ENCODE measurements at places on chromosomes 2 and 18.

- DNase-seq, result no peak
Measured at GRCh38 chr2:3785220-3785889, 82.0 kb downstream of the DCDC2C start.

DNA sequence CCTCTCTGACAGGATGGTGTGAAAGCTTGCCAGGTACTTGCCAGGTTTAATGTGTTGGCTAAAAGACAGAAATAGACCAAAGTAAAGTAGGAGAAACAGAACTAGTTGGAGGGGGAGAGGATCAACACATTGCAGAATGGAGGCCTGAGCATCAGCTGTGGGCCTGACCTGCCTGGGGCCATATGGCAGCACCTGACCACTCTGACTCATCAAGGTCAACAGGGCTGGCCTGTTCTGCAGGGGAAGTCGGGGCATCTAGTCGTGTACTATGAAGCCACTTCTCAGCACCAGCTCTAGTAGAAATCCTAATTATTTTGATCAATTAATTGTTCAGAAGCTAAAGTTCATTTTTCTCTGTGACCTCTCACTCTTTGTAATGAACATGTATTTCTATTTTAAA lies 35.8 kb upstream of the NOSTRIN start:
- DNase-seq, result no peak

DNA sequence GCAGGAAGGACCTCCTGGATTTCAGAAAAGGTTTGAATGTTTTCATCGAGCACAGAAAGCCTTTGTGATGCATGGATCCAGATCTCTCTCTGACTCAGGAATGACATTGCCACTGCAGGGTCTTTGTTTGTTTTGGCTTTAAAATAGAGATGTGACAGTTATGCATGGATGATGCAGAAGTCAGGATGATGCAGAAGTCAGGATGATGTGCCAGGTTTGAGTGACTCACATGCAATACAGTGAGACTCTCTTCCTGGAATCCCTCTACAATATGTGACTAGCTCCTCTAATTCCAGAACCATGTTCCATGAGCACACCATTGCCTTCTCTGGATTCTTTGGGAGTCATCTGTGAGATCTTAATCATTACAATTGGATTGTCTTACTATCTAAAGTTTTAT lies 177.9 kb upstream of the RAB6C start:
- peak; percentile 48 for DNase-seq

- no peak for DNase-seq
Measured at GRCh38 chr2:160465406-160465805, 28.2 kb downstream of the RBMS1 start.

- DNase-seq, result no peak
Measured at GRCh38 chr2:149039213-149039724, 770 bp downstream of the LYPD6B start.

- no peak for DNase-seq
Measured at GRCh38 chr2:182636699-182637098, 79.4 kb upstream of the DNAJC10 start.

- no peak for DNase-seq
Measured at GRCh38 chr2:241764275-241765241, 12.1 kb upstream of the GAL3ST2 start.

DNA sequence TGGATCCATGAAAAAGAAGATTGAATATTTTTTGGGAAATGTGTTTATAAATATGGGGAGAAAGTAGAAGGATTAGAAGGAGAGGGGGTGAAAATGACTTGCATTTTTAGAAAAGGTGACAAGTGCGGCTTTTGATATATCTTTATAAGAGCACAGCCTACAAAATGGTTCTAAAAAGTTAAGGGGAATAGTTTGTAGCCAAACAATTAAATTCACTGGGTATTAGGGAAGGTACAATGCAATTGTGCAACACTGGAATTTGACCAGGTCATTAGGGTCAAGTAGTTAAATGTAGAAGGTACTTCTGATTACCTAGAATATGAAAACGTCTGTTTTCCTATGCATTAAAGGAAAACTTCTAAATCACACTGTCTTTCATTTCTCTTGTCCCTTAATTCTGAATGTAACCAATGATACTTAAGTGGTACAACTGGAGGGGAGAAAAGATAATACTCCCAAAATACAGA lies 44.5 kb upstream of the SERTAD2 start:
- no peak for DNase-seq

- no peak for DNase-seq
Measured at GRCh38 chr18:27854631-27855030, 322.3 kb downstream of the CDH2 start.

DNA sequence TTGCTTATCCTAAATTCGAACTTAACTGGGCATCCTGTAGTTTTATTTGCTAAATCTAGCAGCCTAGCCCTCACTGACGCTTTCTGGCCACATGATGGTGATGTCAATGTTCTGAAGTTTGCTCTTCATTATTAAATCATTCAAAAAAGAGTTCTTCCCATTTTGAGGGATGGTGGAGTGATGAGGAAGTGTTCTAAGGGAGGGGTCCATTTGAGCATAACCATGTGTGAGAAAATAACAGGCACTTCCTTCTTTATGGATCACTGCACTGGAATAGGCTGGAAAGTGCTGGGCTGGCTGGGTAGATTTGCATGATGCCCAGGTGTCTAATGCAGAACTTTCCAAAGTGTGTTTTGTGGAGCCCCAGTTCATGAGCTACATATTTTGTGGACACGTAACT lies 74.2 kb downstream of the TNFRSF11A start:
- DNase-seq, result no peak

- no peak for DNase-seq
Measured at GRCh38 chr2:68594674-68595492, 48.5 kb upstream of the PROKR1 start.

DNA sequence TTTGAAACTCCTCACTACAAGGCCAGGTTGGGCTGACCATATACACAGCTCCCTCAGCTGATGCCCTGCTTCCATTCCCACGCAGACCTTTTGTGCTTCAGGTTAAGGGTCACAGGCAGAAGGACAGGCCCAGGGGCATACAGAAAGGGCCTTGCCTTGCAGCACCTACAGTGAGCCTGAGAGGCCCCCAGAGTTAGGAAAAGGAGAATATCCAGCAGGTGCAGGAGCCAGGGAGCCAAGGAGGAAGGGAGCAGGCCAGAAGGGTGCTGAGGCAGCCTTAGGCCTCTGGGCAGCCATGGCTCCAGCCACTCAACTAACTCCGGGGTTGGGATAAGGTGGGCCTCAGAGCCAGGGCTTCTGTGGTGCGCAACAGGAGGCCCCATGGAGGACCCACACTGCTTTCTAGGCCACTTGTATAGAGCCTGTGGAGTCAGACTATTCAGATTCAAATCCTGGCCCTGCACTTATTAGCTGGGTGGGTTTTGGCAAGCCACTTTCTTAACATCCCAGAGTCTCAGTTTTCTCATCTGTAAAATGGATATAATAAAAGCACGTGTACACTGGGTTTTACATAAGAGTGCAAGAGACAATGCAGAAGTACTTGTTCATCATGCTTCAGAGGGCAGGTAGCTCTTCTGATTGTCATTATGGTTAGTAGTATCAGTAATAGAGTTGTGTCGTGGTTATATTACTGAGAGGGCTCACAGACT lies 214.6 kb upstream of the HAAO start:
- no peak for DNase-seq

Data from NCI-H2029 treated with DMSO at 0.1 percent for 48 hours (cell line).